Left ventricle myocardium superior (tissue), 1 donor: ENCODE measurements at places on chromosomes 12 and 14.

DNA sequence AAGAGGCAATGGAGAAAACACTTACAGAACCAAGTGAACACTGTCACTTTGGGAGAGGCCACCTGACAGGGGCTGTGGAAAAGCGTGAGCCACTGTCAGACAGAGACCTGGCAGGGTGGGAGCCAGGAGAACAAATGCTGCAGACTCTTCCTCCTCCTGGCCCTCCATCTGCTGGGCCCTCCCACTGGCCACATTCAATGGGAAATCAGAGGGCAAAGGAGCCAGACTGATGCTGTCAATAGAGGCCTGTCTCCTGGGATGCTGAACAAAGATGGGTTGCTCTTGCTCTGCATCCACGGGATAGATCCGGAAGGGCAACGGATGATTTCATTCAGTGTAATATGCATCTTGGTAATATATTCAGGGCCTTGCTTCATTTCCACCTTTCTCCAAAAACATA lies 44.9 kb upstream of the BCAT1 start:
- DNase-seq, result no peak

- DNase-seq, result no peak
Measured at GRCh38 chr14:40265096-40265495, 832.9 kb upstream of the FBXO33 start.

DNA sequence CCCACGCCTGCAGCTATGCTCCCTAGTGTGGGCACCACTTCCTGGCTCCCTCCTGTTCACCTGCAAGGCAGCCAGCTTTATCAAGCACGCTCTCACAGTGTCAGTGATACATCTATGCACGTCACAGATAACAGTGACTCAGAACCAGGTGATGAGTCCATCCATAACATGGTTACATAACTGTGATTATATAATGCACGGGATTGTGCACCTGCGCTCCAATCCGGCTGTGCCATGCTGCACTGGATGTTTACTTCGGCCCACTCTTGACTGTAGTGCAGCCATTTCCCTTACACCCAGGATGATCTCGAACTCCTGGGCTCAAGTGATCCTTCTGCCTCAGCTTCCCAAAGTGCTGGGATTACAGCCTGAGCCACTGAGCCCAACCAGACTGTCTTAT lies 38.4 kb upstream of the CEP83 start:
- no peak for DNase-seq

DNA sequence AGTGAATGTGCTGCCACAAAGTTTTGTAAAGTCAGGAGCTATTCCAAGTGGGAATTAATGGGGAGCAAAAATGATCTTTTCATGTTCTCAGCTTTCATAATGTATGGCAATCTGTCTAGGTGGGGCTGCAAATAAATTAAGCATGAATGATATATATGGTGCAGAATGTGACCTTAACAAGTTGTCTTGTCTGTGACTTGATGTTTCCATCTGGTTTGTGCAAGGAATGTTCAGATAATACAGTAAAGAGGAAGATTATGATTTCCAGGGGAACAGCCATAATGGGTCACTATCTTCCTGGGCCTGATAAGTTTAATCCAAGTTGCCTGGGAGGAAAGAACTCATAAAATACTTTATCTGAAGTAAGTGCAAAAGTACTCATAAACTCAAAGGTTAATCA lies 1815.8 kb upstream of the FLRT2 start:
- DNase-seq, result no peak

- DNase-seq, result no peak
Measured at GRCh38 chr14:103894034-103894722, 34.1 kb upstream of the TDRD9 start.

- DNase-seq, result no peak
Measured at GRCh38 chr14:69041783-69042182, 62.7 kb upstream of the ACTN1 start.

DNA sequence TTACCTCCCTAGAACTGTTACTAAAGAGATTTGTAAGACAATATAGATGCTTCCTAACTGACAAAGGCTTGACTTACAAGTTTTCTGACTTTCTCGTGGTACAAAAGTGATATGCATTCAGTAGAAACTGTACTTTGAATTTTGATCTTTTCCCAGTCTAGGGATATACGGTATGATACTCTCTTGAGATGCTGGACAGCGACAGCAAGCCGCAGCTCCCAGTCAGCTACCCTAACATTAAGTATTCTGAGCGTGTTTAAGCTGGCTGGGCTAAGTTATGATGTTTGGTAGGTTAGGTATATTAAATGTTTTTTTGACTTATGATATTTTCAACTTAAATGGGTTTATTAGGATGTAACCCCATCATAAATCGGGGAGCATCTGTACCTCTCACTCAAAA lies 55.2 kb upstream of the CDKL1 start:
- no peak for DNase-seq

GRCh38 chr12:132631666-132632065 lies 13.1 kb downstream of the P2RX2 start:
- no peak for DNase-seq

GRCh38 chr12:91639327-91639726 lies 456.7 kb upstream of the DCN start:
- DNase-seq, result no peak

- peak; percentile 60 for DNase-seq
Measured at GRCh38 chr14:23055621-23056144, 1.6 kb downstream of the CDH24 start.

- no peak for DNase-seq
Measured at GRCh38 chr14:69948351-69948750, 69.1 kb downstream of the SMOC1 start.

DNA sequence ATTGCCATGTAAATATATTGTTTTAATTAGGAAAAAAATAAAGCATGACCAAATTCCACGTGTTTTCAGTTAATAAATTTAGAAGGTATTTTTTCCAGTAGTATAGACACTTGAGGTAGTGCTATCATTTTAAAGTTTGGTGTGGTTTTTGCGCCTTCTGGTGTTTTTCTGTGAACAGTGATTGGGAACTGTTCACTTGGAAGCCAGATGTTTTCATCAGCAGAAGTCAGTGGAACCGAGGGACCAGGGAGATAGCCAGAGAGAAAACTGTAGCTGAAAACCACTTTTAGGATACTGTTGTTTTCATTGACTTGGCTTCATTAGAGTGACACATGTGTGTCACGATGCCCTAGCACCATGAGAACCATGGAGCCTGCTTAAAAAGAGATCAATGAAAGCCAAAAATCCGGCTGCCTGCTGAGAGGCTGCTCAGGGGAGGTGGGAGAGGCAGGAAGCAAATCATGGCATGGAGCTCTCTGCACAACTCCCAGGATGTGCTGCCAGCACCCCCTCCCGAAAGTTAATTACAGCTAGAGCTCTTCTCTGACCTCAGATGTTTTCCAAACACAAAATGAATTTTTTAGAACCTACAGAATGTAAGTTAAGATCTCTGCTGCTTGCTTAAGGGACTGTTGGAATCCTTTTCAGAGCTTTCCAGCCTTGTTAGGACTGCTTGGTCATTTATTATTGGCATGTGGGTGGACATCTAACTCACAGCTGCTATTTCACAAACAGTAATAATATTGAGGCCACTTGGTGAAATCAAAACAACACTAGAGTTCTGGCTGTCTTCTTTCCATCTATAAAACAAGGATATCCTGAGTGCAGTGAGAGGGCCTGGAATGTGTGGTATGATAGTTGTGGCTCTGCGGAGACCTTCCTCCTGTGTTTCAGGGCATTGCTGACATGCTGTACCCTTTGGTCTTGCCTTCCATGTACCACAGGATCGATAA lies 192.3 kb downstream of the ANO4 start:
- DNase-seq, result no peak

- peak; percentile 75 for DNase-seq
Measured at GRCh38 chr12:48779869-48780268, 9.0 kb downstream of the ADCY6 start.

GRCh38 chr14:101497684-101498525 lies 63.4 kb upstream of the DIO3 start:
- DNase-seq, result no peak

DNA sequence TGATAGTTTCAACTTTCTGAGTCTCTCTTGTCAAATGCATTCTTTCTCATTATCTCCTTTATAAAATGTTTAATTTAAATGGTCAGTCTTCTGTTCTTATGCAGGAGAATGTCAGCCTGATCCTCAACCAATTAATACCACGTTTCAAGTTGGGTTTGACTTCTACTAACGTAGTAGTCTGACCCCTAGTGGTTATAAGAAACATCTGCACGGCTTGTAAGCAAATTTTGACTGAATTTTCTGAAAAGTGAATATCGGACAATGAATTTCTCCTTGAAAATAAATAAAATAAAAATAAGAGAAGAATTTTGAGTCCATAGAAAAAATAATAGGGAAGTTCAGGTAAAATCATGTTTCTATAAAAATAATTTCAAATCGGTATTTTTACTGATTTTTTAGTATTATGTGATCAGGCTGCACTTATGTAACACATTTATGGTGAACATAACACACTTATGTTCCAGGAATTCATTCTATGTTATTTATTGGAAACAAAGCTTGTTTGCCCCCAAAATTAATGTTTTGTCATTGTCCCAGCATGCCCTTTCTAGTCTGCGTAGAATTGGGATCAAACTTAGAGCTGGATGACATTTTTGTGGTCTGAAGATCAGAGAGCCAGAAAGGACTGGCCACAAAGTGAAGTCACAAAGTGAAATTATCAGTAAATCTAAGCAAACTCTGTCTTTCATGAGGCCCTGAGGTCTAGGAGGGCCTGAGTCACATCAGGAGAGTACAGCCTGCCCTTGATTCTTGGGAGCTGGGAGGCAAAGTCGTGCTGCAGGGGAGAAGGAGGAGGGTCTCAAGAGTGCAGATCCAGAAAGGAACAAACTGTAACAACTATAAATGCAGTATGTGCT lies 101.2 kb upstream of the STXBP6 start:
- no peak for DNase-seq

DNA sequence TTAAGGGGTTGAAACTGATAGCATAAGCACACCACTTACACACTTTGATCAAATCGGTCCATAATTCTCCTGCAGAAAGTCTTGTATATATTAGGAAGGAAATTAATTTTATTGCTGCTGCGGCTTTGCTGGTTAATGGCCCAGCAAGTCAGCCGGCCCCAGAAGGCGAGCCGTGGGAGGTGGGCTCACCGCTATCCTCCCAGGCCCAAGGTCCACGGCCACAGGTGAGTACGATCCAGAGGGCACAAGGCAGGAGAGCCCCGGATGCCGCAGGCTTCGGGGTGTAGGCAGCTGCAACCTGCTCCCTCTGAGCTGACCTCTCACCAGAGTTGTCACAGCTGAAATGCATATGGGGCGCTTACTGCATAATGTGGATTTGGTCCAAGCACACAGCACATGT lies 165.7 kb downstream of the TBX5 start:
- no peak for DNase-seq

DNA sequence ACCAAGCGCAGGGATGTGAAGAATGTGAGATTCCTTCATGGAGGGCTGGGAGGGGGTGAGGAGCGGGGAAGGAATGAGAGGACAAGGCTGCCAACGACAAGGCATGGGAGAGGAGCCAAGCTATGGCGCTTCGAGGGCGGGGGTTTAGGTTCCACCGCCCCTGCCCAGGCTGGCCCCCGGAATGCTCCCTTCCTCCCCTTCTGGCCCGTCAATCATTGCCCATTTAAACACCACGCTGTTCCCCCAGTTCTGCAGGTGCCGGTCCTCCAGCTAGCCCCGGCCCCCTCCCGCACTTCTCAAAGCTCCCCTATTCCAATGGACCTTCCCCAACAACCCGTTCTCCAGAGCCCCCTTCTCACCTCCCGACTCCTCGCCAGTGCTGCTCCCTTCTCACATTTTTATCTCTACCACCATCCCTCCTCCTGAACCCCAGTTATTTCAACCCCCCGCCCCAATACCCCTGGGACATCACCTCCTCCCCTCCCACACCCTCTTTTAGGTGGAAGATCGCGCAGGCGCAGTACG lies 428 bp downstream of the RNF41 start:
- peak; percentile 65 for DNase-seq

- DNase-seq, result no peak
Measured at GRCh38 chr12:85392508-85392907, 112.5 kb downstream of the ALX1 start.

DNA sequence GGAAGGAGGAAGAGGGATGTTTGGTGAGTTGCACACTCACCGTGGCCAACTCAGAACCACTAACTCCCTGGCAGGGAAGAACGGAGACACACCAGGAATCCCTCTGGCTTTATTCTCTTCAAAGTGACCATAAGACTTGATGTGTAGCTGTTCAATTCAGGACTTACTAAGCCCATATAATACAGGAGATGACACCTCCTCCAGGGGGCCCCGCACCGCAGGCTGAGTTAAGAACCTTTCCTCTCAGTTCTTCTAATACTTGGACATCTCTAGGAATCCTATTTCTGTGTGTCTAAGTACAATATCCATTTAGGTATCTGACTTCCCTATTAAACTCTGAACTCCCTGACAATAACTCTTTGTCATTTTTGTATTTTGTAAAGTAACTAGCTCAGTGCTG lies 49.5 kb downstream of the DCAF4 start:
- no peak for DNase-seq

GRCh38 chr12:131112700-131113290 lies 159.1 kb downstream of the ADGRD1 start:
- DNase-seq, result peak; percentile 28

DNA sequence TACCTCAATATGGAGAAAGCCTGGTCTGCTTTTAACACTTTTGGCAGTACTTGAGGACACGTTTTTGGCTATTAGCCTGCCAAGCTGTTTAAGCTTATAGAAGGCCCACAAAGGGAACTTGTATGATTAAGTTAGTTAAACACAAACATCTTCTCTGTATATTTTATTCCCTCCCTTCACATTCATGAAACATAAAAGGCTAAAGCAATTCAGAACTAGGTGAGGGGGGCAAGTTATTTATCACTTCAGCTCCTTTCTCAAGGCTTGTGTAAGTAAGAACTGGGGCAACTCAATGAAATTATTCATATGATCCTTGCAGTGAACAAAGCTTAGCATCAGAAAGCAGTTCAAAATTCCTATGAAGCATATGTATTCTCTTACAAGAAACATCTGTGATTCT lies 7.5 kb downstream of the PRICKLE1 start:
- DNase-seq, result no peak

DNA sequence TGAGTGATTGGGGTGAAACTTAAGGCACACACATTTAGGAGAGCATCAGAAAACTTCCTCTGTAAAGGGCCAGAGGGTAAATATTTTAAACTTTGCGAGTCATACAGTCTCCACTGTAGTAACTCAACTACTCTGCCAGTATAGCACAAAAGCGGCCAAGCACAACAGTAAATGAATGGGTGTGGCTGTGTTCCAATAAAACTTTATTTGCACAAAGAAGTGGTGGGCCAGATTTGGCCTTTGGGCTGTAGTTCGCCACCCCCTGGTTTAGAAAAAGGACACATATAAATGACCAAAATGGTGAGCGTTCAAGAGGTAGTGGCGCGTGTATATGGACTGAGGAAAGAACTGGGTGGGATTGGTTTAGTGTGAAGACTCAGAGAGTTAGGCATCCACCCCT lies 109.9 kb downstream of the CALM1 start:
- no peak for DNase-seq

DNA sequence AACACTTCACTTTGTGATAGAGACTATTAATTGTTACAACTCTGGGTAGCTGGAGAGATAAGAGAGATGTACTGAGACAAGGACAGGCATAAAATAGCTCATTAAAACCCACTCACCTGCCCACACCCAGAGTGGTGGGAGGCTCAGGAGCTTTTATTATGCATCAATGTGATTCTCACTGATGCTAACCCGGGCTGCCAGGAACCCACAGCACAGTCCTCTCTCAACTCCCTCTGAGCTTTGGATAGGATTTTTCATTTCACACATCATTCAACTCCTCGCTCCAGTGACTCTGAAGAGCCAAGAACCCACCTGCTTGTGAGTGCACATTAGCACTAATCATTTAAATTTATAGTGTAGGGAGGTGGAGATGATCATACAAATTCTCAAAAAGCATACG lies 827.9 kb downstream of the FLRT2 start:
- DNase-seq, result no peak
